GOT3 (cell line): ENCODE measurements at places on chromosomes 2 and 18.

DNA sequence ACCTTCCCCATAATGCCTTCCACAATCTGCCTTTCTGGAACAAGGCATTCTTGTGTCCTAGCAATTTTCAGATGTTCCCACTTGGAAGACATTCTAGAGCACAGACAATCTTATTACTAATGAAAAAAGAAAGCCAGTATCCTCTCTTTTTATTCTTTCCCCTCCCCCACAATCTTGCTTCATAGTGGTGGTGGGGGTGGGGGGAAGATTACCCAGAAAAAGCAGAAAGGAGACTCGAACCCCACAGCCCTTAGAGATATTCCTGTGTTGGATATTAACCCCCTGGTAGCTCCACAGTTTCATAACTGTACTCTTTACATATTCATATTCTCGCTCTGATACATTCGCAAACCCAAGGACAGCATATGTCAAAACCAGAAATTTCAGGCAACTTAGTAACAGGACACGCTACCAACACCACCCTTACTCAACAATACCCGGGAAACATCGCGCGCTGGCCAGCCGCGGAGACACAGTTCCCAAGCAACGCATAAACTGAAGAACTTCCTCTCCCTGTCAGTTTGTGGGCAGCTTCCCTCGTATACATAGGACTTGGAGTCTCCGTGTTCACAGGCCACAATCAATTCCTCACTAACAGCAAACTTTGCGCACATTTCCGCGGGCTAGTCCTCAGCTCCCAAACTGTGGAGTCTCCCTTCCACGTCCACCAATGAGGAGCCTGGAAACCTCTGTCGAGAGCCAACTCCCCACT lies 793 bp downstream of the NR4A2 start:
- peak; percentile 13 for DNase-seq

DNA sequence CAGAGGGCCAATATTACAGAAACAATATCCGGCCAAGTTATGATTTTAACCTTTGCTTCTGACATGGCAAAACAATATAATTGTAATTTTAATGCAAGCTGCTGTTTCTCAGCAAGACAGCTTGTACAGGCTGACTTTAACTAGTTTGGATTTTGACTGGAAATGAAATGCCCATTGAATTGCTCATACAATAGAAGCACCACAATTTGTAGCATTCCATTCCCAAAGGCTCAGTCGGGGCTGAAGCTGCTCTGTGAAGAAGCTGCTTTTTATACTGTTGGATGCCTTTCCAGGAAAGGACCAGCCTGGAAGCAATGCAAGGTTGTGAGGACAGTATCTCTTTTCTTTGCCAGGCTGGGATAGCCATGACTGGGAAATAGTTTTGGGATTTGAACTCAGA lies 677.0 kb upstream of the FANCL start:
- no peak for DNase-seq

DNA sequence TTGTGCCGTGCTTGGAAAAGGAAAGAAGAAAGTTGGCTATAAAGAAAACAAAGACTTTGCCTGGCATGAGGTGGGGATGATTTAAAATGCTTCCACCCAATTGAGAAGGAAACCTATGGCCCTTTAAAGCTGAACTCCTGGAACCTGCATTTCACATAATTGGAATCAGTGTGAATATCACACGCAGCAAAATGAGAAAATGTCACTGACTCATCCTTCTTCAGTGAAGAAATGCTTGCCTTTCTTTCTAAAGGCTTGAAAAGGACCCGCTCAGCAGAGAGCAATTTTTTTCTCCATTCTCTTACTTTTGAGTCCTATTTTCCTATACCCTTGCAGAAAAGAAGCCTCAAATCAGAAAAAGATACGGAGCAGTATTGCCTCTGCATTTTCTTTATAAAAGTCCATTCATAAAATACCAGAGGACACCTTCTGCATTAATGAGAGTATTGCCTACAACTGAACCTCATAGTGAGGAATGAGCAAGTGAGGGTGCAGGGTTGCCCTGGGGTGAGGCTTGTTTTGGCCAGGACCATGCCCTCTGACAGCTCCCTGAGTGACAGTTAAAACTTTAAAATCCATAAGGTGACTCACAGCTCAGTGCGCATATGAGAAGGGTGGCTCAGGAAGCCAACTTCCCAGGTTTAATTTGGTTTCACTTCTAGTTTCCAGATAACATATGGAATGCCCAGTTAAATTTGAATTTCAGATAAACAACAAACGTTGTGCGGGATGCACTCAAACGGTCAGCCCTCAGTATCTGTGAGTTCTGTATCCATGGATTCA lies 191.9 kb upstream of the GYPC start:
- no peak for DNase-seq

DNA sequence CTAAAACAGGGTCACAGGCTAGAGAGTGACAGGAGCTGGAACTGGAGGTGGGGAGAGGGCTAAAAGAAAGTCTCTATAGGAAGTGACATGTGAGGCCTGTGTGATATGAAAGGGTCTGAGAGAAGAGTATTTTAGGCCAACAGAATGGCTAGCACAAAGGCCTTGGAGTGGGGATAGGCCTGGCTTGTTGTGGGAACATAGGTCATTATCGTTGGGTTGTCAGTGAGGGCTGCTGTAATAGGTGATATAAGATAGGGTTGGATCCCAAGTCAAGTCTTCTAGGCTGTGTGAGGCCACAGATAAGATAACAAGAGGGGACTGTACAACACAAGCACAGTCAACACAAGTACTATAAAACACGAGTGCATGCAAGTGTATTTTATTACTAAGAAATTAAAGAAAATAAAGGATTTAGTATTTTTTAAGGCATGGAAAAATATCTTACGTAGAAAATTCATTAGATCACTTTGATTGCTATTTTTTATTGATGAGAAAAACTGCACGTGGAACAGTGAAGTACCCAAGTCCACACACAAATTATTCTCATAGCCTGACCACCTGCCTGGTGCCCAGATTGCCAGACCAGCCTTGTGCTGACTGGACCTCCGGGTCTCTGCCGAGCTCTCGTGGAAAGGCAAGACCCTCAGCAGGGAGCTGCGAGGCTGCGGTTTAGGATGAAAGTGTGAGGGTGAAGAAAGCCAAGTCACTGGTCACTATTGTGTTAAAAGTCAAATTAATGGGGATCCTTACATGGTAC lies 14.1 kb downstream of the LTBP1 start:
- no peak for DNase-seq

DNA sequence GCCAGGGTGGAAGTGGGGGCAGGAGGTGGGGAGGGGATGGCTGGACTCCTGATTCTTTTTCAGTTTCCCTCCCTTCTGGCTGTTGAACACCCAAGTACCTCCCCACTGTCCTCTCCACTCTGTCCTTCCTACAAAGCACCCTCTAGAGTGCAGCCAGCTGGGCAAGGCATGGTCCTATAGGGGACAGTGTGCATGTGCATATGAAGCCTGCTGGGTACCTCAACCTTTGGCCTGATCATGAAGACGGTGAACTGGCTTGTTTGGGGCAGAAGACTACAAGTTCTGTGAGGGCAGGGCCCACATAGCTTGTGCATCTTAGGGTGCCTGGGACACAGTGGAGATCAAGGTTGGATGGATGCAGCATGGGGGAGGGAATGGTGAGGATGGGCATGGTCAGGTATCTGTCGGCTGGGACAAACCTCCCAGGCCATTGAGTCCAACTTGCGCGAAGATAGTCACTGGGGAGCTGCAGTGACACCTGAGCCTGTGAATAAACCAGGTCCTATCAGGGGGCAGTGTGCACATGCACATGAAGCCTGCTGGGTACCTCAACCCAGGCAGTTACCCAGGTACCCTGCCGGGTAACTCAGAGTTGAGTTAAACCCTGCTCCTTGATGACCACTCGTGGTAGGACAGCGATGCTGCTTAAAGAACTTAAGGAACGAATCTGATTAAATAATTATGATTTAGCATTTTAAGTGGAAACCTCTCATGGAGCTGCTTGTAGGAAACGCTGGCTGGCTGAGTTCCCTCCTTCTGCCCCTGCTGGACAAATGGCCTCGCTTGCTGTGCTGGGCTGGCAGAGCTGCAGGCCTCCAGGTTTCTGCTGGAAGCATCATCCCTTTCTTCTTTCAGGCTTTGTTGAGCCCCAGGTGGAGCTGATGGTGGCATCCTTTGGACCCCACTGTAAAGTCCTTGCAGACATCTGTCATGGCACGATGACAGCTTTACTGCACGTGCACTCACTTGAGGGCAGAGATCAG lies 84.0 kb downstream of the POLR1A start:
- DNase-seq: no peak

GRCh38 chr2:1739961-1740715 lies 4.2 kb downstream of the PXDN start:
- no peak for DNase-seq

DNA sequence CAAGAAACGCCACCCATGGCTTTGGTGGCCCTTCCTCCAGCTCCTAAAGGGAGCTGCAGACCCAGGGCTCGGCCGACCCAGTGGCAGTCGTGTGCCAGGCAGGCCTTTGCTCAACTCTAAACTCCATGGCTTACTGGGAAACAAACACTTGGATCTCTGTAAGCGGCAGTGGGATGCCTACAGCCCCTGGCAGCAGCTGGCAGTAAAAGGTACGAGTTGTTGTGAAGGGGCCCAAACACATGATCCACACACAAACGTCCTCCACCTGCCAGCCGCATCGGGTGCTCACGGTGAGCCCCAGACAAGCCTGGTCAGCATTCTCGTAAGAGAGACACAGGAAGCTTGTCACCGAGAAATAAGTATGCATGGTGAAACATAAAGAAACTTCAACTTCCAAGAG lies 214.9 kb downstream of the MGAT5 start:
- DNase-seq: no peak

GRCh38 chr2:36878429-36878828 lies 87.9 kb downstream of the STRN start:
- no peak for DNase-seq
